Stimulated activated CD4-positive, alpha-beta T cell treated with anti-CD3 and anti-CD28 coated beads, Interleukin-12 subunit alpha, Interleukin-12 subunit beta, amount 100 ng/mL, for 4 hours (primary cell): ENCODE measurements at places on chromosomes 1 and 21.

DNA sequence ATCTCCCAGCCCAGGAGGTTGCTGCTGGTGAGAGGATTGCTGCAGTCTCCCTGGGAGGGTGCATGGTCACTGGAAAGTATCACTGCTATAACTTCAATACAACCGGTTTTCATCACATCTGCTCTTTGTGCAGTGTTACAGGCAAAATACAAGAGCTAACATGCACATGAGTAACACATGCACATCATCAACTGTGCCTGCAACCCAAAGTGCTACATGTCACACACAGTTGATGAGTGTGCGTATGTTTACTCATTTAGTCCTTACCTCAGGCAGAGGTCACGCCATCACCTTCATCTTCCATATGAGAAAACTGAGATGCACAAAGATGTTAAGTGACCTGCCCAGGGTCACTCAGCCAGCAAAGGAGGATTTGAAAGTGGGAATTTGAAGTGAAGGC, 277.7 kb downstream of the FAM72C start:
- DNase-seq, result no peak

DNA sequence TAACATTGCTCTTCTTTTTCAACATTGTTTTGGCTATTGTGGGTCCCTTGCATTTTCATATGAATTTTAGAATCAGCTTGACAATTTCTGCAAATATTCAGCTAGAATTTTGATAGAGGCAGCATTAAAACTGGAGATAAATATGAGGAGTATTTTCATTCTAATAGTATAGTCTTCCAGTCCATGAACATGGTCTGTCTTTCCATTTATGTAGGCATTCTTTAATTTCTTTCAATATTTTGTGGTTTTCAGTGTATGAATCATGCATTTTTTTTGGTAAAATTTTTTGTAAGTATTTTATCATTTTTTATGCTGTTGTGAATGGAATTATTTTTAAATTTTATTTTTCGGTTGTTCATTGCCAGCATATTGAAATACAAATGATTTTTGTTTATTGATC, 97.2 kb downstream of the DNAH14 start:
- DNase-seq, result no peak

- DNase-seq, result peak; percentile 57
Measured at GRCh38 chr21:34510148-34511142, 1.6 kb downstream of the KCNE1 start.

GRCh38 chr1:150422541-150422940, 58.6 kb downstream of the RPRD2 start:
- no peak for DNase-seq

DNA sequence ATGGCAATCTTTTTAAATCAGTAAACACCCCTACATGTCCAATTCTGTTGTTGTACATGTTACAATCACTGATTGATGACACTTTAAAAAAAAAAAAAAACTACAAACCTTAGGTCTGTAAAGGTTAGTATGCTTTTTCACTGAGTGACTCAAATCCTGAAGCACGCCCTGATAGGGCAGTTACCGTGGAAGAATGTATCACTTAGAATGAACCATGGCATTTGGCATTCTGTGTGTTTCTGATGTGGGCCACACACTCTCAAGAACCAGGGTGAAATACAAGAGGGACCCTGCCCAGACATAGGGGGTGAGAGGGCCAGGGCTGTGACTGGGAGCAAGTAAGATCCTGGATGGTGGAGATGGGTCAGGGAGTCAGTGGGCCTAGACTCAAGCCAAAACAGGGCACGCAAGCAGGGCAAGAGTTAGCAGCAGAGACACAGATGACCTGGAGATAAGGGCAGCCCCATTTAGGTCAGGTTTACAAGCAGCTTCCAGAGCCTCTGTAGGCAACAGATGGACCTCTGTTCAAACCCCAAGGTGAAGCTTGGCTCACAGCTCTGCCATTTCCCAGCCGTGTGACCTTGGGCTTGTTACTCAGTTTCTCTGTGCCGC, 47.6 kb upstream of the DMRTB1 start:
- no peak for DNase-seq

- DNase-seq, result no peak
Measured at GRCh38 chr1:97632075-97632474, 288.8 kb downstream of the DPYD start.

GRCh38 chr1:2791027-2791760, 10.3 kb downstream of the TTC34 start:
- no peak for DNase-seq
